Activated CD8-positive, alpha-beta memory T cell treated with anti-CD3 and anti-CD28 coated beads, Interleukin-2, amount 50 U/mL, for 48 hours (primary cell): ENCODE measurements at places on chromosomes 13 and 19.

DNA sequence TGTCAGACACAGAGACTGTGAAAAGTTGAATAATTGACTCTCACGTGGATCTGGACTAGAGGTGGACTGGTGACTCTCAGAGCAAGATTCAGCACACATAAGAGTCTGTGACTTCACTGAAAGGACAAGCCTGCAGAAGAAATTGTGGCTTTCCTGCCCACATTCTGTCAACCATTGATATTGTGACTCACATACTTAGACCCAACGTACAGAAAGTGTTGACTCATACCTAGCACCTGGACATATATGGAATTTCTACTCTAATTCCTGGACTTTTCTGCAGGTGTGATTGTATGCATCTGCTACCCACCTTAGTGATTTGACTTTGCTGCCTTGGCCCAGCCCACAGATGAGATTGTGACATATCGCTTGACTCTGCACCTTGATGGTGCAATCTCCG lies 15.6 kb upstream of the ZNF730 start:
- DNase-seq, result no peak

- no peak for DNase-seq
Measured at GRCh38 chr13:46185634-46186033, 3.7 kb upstream of the LCP1 start.

GRCh38 chr19:13053238-13053637 lies 49.4 kb downstream of the LYL1 start:
- DNase-seq, result no peak

DNA sequence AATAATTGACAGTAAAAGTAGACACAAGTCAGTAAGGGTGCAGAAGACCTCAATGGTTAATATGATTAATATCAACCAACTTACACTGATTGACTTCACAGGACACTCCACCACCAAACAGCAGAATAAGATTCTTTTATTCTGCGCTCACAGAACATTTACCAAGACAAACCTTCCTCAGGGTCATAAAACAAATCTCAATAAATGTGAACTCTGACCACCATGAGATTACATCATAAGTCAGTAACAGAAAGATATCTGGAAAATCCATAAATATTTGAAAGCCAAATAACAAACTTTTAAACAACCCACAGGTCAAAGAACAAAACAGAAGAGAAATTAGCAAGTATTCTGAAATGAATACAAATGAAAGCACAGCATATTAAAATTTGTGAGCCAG lies 99.7 kb downstream of the SPACA7 start:
- no peak for DNase-seq

DNA sequence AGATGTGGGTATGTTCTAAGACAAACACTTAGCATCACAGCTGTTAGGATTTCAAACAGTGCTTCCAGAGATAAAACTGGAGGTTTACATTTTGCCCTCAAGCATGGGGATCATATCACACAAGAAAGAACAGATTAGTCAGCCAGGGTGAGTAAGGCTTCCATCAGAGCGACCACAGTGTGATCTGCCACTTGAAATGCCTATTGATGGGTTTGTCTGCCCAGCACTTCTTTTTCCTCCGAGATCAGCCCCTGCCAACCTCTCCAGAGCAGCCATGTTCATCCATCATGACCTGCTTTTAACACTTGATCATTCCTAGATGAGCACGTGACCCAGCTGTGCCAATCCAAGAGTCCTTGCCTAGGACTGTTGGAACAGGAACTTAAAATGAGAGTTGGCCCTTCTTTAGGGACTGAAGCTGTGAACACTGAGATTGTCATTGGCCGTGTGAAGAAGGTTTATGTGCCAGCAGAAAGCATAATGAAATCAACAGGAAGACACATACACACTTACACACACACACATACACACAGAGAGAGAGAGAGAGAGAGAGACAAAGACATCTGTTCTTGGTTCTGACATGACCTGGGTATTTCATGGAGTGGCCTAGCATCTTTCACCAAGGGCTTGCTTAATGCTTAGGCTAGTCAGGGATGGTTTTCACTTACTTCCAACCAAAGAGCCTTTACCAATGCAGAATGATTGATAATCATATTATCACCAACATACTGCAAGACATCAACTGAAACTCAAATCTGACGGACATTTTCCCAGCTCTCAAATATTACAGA lies 5.2 kb upstream of the CEBPG start:
- DNase-seq, result no peak

DNA sequence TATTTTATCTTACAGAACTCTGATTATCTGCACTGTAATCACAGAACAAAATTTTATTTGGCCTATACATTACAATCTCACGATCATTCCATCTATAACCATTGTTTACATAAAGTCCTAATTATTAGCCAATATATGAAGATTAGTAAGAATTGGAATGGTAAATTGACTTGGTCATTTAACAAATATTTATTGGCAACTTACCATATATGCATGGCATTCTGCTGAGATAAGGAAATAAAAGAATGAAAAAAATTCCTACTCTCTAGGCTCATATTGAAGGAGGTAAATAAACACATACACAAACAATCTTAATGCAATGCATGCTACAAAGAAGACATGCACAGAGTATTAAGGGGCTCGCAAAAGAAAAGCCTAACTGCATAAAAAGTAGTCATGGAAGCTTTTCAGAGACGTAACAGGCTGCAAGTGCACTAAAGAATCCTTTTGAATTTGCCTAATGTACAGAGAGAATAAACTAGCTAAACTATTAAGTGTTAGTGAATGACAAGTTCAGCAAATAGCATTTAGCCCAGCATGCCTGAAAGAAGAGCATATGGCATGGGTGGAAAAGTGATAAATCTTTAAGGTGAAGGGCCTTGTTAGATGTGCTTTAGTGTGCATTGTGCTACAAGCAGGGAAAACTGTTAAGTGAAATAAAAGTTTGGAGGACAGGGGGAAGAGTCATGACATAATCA lies 1131.1 kb downstream of the PCDH9 start:
- no peak for DNase-seq

GRCh38 chr13:112843392-112844111 lies 125.5 kb upstream of the MCF2L start:
- no peak for DNase-seq

- DNase-seq, result no peak
Measured at GRCh38 chr13:42895776-42896175, 96.3 kb downstream of the EPSTI1 start.

- DNase-seq, result no peak
Measured at GRCh38 chr19:3537101-3537437, 1.9 kb upstream of the TEKTIP1 start.

GRCh38 chr13:43546251-43546650 lies 240.5 kb downstream of the ENOX1 start:
- DNase-seq, result no peak

GRCh38 chr19:45506246-45506988 lies 862 bp upstream of the VASP start:
- peak; percentile 100 for DNase-seq

GRCh38 chr19:44593294-44593693 lies 20.1 kb upstream of the IGSF23 start:
- DNase-seq, result no peak

GRCh38 chr13:89982407-89983095 lies 1364.9 kb upstream of the MIR17HG start:
- DNase-seq, result no peak

DNA sequence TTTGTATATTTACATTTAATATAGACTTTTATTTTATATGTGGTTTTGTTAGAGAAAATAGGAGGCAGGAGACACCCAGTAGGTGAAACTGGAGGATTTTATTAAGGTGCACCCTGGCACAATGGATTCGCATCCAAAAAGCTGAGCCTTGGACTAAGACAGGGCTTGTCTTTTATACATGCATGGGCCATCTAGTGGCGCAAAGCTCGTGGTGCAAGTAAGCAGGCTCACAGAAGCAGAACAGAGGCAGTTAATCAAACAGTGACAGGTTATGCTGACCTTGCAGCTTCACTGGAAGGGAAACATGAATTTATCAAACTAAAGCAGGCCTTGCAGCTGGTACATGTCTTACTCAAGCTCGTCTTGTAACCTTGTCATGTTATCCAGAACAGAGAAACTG lies 58.8 kb upstream of the ZNF681 start:
- no peak for DNase-seq

DNA sequence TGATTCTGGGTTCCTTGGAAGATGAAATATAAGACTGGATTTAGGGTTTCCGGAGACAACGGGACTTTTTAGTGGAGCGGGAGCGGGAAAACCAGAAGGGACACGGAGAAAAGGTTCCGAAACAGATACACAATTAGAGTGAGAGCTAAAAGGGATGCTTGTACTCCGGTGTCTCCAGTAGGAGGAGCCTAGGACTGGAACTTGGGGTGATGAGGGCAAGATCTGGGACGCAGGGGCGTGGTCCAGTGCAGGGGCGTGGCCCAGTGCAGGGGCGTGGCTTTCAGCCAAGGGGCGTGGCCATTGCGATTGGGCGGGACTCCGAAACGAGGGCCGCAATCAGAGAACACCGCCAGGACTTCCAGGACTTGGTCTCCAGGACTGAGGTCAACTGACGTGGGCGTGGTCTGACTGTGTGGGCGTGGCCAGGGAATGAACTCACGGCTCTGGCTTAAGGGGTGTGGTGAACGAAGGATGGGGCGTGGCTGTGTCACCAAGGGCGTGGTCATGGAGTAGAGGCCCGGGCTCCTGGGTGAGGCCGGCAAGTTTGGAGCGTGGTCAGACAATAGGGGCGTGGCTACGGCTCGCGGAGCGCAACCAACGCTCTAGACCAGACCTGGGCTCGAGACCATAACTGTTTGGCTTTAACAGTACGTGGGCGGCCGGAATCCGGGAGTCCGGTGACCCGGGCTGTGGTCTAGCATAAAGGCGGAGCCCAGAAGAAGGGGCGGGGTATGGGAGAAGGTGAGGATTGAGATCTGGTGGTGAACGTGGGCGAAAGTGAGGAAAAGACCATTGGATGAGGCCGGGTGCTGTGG lies at the start of gene DKKL1:
Gene DKKL1, plus strand, starts transcription at position 610 of the 815 bp plus-strand sequence. Its CDS starts 122 bp downstream, at position 732.
- peak; percentile 95 for DNase-seq

DNA sequence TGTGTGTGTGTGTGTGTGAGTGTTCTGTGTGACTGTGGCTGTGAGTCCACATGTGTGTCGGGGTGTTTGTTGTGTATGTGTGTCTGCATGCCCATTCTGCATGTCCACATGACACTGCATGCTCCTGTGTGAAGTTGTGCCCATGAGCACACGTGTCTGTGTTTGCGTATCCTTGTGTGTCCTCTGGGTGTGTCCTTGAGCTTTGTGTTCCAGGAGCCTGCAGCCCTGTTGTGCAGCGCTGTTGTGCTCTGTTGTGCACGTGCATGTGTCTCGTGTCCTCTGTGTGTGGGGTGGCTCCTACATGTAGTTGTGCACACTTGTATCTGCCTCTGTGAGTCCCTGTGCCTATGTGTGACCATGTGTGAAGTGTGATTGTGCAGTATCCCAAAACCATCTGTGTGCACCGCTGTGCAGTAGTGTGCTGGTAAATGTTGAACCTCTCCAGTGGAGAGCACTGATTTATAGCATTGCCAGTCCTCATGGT lies 2.2 kb upstream of the ARHGEF18 start:
- peak; percentile 46 for DNase-seq

GRCh38 chr19:30731591-30731990 lies 359.4 kb downstream of the ZNF536 start:
- DNase-seq, result no peak

DNA sequence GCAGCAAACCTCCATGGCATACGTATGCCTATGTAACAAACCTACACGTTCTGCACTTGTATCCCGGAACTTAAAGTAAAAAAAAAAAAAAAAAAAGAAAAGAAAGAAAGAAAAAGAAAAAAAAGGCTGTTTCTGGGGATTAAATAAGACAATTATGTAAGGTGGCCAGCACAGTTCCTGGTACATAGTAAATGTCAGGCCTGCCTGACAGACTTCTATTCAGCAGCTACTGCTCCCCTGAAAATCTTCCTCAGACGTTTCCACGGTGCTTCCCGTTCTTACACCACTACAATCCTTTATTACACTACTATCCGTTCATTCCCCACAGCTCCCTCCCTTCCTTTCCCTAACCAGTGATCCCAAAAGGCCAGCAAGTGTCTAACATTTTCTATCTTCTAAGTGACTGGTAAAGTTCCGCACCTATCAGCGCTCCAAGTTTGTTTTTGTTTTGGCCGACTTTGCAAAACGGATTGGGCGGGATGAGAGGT lies 636 bp upstream of the RB1 start:
- no peak for DNase-seq

DNA sequence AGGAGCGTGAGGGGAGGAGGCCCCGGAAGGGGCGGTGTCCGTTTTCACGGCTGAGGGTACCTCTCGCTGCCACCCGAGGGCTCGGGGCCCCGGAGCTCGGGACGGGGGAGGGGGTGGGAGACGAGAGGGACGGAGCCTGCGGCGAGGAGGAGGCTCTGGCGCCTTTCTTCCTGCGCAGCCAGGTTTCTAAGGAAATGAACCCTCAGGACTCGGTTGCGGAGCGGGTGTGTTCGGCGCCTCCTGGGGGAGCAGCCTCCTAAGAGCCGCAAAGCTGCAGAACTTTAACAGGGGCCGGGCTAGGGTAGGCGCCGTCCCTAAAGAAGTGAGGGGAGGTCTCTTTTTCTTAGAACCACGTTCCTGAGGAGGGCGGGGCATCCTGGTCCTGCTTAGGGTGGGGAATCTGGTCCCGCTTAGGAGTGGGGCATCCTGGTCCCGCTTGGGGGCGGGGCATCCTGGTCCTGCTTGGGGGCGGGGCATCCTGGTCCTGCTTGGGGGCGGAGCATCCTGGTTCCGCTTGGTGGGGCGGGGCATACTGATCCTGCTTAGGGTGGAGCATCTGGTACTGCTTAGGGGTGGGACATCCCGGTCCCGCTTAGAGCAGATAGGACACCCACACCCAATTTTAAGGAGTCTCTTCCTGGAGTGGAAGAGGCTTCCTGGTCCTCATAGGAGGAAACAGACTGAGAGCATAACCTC lies 6.2 kb downstream of the SYT5 start:
- peak; percentile 78 for DNase-seq

DNA sequence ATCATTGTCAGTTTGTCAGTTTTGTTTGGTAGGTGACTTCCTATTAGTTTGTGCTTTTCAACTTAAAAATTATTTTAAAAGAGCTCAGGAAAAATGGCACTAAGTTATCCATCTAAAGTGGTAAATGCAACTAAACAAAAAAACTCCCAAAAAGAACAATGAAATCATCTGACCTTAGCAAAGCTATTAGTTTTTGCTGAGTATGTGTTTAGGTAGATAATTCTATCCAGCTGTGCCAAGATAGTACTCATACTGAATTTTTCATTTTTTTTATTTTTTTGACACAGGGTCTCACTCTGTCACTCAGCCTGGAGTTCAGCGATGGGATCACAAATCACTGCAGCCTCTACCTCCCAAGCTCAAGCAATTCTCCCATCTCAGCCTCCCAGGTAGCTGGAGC lies 645.3 kb downstream of the TBC1D4 start:
- DNase-seq, result no peak

DNA sequence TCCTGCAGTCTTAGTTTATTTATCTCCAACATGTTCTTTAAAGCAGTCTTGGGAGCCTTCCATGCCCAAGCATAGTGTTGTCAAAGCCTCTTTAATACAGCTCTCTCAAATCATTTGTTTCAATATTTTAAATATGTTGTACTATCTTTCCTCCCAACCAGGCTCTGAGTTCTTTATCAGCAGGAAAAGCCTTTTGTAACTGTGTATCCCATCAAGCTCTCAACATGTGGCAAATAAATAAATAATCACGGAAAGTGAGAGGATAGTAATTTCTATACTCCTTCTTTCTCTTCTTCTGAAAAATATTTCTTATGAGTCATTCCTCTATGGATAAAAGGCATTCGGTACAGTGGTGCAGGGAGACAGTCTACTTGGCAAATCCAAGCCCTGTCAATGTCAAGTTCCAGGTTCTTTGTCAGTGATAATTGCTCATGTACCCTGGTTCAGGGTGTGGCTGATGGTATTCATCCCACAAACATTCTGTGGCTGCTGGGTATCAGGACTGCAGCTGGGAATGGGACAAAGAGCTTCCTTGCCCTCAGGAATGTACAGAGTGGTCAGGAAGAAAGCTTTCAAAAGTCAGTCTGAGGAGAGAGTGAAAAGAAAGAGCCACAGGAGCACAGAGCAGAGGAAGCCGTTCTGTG lies 384.3 kb downstream of the EFNB2 start:
- no peak for DNase-seq
